Vagina (tissue), 2 donors: ENCODE measurements at places on chromosomes 4 and X. TPM values are rescaled to one million over a fixed set of nuclear protein-coding genes. Genes with fewer than 3 reads are reported as not detected.

DNA sequence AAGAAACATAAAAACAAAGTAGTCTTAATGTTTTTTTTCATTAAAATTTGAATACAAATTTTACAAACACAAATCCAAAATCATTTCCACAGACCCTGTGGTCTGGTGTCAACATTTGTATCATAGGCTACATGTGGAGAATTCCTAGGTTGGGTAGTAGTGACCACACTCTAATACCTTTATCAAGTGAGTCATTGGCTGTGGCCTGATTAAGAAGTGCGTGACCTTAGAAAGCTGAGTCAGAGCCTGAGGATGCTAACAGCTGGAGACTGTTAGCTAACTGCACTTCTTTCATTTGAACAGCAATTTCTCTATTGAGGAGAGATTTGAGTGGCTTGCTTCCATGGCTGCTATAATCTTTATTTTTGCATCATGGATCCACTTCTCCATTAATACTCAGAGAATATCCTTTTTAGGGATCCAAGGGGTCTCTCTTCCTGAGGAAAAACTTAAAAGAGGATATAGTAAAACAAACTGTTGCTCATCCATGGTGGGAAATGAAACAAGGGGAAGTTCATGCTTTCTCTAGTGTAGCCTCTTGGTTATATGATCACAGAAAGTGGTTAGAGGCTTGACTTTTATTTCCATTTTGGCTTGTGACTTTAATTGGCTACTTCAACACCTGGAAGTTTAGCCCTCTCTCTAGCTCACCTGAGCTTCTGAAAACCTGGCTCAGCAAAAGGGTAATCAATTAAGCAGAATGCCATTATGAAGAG lies 335.8 kb downstream of the PABPC4L start:
- DNase-seq: no peak

DNA sequence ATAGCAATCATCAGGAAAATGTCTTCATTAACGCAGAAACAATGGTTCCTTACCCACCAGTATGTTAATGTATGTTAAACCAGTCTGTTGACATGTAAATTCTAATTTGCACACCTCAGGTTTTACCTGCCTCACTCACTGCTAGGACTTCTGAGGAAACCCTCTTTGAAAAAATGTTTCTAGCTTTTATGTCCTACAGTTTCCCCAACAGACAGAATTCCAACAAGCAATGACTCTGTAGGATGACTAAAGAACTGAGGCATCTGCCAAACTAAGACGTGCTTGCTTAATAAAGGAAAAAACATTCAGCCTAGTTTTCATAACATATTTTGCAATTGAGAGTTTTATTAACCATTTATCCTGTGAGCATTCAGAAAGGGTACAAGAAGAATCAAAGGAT lies 20.6 kb upstream of the SOX3 start:
- DNase-seq: no peak

DNA sequence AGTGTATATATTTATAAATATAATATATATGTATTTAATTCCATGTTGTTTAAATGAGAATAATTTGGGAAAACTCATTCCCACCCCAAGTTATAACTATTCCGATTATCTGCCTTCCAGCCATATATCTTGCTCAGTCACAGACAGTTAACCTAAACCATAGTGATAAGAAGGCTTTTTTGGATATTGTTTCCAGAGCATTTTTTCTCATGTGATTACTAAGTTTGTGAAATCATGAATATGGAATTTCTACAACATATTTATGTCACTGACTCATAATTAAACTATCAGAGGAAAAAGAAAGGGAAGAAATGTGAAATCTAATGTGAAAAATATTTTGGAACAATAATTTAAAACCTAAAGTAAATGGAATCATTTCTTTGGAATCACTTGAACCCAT lies 1163.5 kb upstream of the PABPC4L start:
- no peak for DNase-seq

The UBE2D3 gene
- total RNA-seq: 347 TPM

The KLHL4 gene
- 0.25 TPM for total RNA-seq

The MAP7D2 gene
- total RNA-seq: 0.98 TPM
